ENCODE measurements at places on chromosomes 12 and 14.

DNA sequence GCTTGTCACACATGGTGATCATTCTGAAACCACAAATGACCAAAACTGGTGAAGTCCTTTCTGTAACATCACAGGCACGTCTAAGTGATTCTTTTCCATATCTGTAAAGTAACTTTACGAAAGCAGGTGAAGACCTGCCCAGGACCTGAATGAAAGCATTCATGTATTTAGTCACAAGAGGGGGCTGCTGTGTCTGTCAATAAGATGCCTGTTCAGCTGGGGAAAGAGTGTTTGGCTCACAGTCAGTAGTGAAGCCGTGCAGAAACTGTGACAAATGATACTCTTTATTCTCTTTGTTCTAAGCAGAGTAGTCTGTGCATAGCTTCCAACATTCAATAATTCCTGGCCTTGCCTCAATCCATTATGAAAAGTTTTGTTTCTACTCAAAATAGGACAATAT lies 373.5 kb upstream of the OR4E1 start:
- DNase-seq: peak; percentile 14

- no peak for DNase-seq
These were observed 440.4 kb upstream of the PRICKLE1 start for GRCh38 chr12:43029971-43030370.

DNA sequence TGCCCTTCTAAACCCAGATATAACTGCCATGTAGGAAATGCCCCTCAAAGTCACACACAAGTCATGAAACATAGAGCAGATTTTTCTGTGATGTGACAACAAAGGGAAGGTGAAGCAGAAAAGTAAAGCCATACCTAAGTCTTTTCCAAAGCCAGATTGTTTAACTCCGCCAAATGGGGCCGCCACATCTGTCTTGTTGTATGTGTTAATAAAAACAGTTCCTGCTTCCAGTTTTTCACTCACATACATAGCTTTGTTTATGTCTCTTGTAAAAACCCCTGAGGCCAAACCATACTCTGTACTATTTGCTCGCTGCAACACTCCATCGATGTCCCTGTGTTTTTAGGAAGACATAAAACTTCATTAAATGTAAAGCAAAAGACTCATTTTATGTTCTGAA lies 40.3 kb downstream of the NOPCHAP1 start:
- peak; percentile 88 for DNase-seq

- DNase-seq: no peak
These were observed 168.2 kb downstream of the AKAP6 start for GRCh38 chr14:32497248-32497647.

- no peak for DNase-seq
These were observed 23.1 kb upstream of the KCNK10 start for GRCh38 chr14:88346048-88346639.

DNA sequence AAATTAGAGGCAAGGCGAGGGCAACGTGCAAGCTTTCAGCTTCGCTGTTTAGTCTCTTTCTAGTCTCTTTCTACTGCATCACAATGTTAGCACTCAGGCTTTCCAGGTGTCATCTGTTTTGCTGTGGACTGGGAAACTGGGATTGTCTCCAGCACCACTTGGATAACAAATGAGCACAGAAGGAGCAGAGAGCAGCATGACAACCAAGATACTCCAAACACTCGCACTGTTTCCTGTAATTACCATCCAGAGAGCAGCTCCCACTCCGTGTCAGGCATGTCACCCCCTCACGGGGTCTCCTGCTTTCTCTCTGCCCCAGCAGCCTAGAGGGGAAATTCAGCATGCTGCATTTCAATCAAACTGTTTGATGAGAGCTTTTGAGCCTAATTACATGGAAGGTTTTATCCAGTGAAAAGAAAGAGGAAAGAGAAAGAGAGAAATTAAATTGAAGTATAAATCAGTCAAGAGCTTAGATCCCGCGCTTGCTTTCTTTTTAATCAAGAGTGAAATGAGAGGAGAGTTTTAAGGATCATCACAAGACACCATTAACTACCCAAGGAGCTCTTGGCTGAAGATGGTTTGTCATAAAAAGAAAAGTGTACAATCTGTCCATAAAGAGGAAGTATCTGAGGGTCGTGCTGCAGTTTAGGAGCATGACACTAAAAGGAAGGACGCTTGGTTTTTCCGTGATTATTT lies 917.7 kb downstream of the DIO2 start:
- no peak for DNase-seq

DNA sequence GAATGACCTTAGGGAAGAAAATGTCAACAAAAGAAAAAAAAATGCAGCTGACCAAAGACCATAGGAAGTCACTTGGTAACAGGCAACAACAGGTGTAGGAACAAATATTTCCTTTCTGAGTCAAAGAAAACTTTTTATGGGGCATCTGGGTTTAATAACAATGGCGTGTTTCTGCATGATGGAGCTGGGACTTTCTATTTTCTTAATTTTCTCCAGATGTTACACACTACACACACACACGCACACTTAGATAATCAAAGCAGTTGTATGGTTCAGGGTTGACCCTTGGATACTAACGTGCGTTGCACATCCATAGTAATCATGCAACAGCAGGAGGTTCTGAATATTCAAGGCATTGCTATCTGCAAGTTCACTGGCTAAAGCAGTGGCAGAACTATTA lies 47.9 kb upstream of the NTF3 start:
- DNase-seq: no peak

Data from kidney (tissue), 22 donors.